ENCODE measurements at places on chromosomes 12 and 14. TPM values are rescaled to one million over a fixed set of nuclear protein-coding genes. Genes with fewer than 3 reads are reported as not detected.

DNA sequence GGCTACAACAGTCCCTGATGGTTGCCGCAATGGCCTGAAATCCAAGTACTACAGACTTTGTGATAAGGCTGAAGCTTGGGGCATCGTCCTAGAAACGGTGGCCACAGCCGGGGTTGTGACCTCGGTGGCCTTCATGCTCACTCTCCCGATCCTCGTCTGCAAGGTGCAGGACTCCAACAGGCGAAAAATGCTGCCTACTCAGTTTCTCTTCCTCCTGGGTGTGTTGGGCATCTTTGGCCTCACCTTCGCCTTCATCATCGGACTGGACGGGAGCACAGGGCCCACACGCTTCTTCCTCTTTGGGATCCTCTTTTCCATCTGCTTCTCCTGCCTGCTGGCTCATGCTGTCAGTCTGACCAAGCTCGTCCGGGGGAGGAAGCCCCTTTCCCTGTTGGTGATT is 16.9 kb downstream of the GPRC5A start:
- no peak overlapping the region for H3K27ac ChIP-seq
- no peaks in the 10 kb centered on the region for H3K36me3 ChIP-seq
- DNase-seq: no peak

DNA sequence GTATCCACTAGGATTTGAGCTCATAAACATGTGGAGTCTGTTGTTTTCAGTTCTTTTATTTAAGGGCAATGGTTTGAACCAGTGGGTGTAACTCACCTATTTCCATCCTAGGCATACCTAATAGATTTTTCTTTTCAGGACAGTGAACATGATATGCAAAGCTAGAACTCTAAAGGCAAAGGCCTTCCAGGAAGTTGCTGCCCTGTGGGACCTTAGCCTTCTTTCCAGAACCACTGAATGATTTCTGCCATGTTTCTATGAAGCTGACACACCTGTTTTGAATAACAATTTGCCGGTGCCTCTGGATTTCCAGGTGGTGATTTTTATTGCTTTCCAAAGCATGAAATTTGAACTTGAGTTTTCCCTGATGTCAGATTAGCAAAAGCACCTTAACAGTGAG is 372.9 kb upstream of the FAR2 start:
- H3K4me1 ChIP-seq: no peaks in the 10 kb centered on the region
- no peaks in the 10 kb centered on the region for H3K36me3 ChIP-seq
- DNase-seq: no peak
- H3K27me3 ChIP-seq: no peaks in the 10 kb centered on the region
- no peak overlapping the region for H3K4me3 ChIP-seq

- no peak overlapping the region for H3K4me3 ChIP-seq
- no peak for DNase-seq
- no peaks in the 10 kb centered on the region for H3K36me3 ChIP-seq
- H3K27me3 ChIP-seq: no peaks in the 10 kb centered on the region
- peaks cover 38% of the 10 kb centered on the region for H3K4me1 ChIP-seq
- no peak overlapping the region for H3K27ac ChIP-seq
These were observed 9.5 kb upstream of the RABGGTA start for GRCh38 chr14:24280797-24281460.

DNA sequence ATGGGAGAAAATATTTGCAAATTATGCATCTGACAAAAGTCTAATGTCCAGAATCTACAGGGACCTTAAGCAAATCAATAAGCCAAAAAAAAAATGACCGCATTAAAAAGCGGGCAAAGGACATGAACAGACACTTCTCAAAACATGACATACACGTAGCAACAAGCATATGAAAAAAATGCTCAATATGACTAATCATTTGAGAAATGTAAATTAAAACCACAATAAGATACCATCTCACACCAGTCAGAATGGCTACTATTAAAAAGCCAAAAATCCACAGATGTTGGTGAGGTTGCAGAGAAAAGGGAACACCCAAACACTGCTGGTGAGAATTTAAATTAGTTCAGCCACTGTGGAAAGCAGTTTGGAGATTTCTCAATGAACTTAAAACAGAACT is 16.1 kb downstream of the PAWR start:
- peaks cover 8% of the 10 kb centered on the region for H3K4me1 ChIP-seq
- H3K4me3 ChIP-seq: no peak overlapping the region
- no peak for DNase-seq
- no peak overlapping the region for H3K27ac ChIP-seq
- H3K27me3 ChIP-seq: no peaks in the 10 kb centered on the region
- no peaks in the 10 kb centered on the region for H3K36me3 ChIP-seq

- no peaks in the 10 kb centered on the region for H3K36me3 ChIP-seq
- no peak overlapping the region for H3K27ac ChIP-seq
- DNase-seq: no peak
These were observed 301.9 kb downstream of the CCER1 start for GRCh38 chr12:90653040-90653439.

KRT85 gene
- not detected for total RNA-seq

FAM186B gene
- total RNA-seq: 0.70 TPM
